ENCODE measurements at places on chromosomes 4 and X. TPM values are rescaled to one million over a fixed set of nuclear protein-coding genes. Genes with fewer than 3 reads are reported as not detected.

TMEM31 gene
- 0.10 TPM for polyA plus RNA-seq

NOA1 gene
- polyA plus RNA-seq, result 12.1 TPM

MMRN1 gene
- polyA plus RNA-seq, result not detected

GRCh38 chr4:14857981-14858380 lies 144.3 kb upstream of the CPEB2 start:
- no peak for DNase-seq

DNA sequence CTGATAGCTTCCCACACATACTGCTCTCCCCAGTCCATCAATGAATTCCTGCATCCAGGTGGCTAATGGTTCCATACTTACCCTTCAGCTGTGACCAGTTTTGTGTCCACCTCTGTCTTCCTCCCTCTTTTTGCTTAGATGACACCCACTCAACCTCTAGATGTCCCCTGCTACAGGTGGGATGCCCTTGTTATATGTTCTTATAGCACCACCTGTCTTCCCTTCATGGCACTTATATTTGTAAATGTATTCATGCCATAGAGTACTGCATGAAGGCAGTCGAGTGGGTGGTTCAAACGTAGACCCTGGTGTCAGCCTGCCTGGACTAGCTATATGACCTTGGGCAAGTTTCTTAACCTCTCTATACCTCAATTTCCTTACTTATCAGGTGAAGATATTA lies 6.5 kb upstream of the USP46 start:
- DNase-seq, result no peak

IBSP gene
- polyA plus RNA-seq, result not detected

DNA sequence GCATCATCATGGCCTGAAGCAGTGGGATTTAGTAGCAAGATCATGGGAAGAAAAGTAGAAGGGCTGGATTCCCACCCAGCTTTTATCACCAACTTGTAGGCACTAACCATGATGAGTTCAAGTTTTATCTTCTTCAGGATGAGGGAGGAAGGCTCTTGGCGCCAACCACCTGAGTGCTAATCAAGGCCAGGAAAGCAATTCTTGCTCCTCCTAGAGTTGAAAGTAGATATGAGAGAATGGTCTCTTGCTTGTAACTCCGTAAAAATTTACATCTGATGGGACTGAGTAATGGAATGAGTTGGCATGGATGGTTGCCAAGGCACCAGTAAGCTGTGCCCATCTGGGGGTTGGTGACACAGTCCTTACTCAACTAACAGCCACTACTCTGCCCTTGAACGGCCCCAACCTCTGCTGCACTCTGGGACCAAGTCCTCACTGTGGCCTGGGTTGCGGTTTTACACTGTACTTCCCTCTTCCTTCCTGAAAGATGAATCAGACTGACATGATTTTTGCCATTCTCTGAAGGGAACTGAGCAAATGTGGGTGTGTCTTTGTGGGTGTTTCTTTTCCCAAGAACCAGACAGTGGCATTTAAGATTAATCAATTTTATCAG lies 39.4 kb upstream of the NDP start:
- peak; percentile 86 for DNase-seq
